Dermis microvascular lymphatic vessel endothelial cell (primary cell): ENCODE measurements at places on chromosomes 11 and 22. TPM values are rescaled to one million over a fixed set of nuclear protein-coding genes. Genes with fewer than 3 reads are reported as not detected.

DNA sequence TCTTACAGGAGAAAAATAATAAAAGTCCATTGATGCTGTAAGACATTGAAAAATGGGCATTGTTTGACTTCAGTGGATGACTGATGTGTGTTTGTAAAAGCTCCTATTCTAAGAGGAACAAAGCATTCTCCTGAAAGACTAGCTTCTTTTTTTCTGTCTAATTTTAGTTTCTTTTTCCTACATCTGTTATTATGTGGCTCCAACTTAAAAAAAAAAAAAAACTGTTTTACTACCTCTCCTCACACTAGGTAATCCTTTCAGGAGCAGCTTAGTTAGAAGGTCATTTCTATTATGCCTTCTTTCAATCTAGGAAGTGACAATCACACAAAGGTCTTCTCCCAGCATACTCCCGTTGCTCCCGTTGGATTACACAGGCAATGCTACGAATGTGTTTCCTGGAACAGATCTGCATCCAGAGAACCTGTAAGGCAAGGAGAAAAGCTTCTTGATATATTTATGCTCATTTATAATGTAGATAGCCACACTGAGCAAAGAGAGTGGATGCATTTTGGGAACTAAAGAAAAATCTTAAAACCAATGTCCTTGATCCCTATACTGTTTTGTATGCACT is 595.1 kb upstream of the CCDC179 start:
- DNase-seq, result no peak

DNA sequence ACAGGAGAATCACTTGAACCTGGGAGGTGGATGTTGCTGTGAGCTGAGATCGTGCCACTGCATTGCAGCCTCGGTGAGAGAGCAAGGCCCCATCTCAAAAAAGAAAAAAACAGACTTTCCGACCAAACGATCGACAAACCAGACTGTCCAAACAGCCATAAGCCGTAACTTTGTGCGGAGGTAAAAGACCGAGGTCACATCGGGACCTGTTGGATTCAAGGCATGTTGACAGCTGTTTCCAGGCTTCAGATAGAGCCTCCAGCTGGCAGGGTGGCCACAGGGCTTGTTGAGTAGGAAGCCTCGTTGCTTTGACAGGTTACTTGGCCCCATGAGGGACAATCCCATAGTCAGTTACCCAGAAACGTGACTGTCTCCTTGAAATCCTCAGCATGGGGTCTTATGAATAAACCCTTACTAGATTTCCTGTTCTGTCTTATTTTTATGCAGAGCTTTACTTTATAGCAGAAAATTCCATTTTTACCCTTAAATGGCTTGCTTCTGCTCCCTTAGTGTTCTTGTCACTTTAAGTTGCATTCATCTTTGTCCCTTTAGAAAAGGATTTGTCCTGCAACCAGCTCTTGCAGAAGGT is 22.3 kb downstream of the PPARA start:
- no peak for DNase-seq

DNA sequence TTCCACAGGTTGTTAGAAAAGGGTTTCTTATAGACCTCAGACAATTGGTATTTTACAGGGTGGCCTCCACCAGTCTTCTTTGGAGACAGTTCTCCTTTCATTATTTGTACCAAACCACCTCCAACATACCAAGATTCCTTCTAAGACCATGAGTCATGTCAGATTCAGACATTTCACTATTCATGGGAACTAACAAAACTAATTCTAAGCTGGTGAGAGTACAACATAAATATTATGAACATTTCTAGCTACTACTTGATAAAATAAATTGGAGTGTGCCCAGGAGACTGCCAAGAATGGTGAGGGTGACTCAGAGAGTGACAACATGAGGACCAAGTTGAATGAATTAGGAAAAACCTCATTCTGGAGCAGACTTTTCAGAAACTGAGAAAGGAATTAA is 494.6 kb upstream of the LRRC4C start:
- no peak for DNase-seq

GRCh38 chr11:125950178-125950490 is 4.3 kb downstream of the VSIG10L2 start:
- DNase-seq, result no peak

DNA sequence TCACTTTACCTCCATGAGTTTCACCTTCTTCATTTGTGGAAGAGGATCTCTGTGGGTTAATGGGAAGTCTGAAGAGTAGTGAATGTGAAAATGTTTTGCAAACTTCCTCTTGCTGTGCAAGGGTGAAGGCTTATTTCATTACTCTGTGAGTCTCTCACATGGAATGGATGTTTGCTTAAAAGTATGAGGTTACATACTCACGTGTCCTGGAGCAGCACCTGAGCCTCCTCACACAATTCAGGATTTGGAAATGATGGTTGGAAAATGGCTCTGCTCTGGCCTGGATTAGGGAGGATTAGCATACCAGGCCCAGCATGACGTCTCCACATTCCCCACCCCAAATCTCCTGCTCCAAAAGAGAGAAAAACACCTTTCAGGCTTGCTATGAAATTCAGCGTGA is 4.8 kb downstream of the GRAMD1B start:
- no peak for DNase-seq

GRCh38 chr11:30760345-30760744 is 174.2 kb upstream of the MPPED2 start:
- DNase-seq, result no peak

DNA sequence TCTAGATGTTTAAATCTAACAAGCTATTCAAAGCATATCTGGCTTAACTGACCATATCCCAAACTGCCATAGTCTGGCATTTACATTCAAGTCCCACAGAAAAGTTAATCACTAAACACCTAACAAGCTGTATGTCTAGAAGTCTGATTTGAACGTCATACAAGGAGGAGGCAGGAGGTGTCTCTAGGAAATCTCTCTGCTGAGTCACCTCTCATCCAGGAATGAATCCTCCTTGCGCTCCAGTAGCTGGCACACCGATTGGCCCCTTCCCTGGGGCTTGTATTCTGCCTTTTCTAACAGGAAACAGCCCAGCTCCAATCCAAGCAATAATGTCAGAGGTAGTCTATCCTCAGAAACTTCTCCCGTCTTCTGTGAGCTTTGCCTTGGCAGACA is 31.8 kb downstream of the FEZ1 start:
- no peak for DNase-seq

DNA sequence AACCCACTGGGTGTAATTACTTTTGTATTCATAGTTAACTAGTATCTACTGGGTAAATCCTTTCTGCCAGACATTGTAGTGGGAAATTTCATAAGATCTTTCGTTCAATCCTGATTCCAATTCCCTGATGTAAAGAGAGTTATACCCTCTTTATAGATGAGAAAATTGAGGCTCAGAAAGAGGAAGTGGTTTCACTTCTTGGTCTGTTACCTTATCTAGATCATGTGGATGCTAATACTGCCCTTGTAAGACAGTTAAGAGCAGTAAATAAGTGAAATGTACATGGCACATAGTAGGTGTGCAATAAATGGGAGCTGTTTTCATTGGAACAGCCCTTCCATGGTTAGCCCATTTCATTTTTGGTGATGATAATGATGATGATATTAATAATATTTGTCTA is 46.7 kb downstream of the TIMP3 start:
- no peak for DNase-seq

DNA sequence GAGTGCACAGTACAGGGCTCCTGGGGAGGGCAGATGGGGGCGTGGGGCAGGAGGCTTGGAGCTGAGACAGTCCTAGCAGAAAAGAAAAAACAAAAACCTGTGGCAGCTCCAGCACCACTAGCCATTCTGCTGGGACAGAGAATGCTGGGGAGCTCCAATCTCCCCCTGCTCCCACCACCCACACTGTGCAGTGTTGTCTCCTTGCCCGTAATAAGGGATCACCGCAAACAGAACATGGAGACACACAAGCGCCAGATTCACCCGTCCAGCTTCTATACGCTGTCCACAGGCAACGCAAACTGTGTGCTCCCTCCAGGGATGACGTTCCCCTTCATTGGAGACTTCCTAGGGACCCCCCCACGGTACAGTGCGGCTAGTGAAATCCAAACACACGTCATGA is 31.4 kb downstream of the OPCML start:
- no peak for DNase-seq

- DNase-seq, result no peak
Observed at GRCh38 chr11:128938156-128938885, 4.3 kb downstream of the TP53AIP1 start.

- DNase-seq, result no peak
Observed at GRCh38 chr11:117669062-117669461, 128.0 kb downstream of the DSCAML1 start.

- no peak for DNase-seq
Observed at GRCh38 chr11:74577624-74578396, 14.6 kb upstream of the POLD3 start.

DDIAS gene
- total RNA-seq, result 2.7 and 4.4 TPM in 2 replicates

DNA sequence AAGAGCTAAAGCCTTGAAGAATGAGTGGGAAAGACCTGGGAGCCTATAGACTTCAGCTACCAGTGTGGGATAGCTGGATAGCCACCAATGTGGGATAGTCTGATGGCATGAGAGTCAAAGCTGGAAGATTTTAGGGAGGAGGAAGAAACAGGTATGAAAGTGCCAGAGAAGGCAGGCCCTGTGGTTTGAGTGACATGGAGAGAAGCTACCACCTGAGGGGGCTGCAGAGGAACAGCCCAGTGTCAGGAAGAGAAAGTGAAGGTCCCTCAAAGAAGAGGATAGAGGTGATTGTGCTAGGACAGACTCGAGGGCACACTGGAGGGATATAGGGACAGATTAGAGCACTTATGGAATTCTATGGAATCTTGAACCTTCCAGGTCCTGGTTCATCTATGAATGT is 23.1 kb upstream of the PAX6 start:
- DNase-seq, result no peak

DNA sequence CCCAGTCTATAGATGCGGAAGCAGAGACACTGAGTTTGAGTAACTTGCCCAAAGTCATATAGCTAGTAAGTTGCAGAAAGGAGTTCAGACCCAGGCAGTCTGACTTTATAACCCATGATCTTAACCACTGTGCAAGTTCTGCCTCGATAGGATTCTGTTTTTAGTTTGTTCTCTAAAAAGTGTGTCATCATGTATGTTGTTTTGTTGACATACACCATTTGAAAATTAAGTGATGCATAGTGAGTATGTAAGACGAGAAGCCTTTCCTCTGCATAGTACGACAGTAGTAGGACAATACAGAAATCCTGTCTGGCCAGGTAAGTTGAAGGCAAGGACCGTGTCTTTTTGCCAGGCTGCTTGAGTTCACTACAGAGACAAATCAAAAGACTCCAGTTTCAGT is 3.3 kb downstream of the ZC3H12C start:
- DNase-seq, result no peak
